HT-29 (cell line): ENCODE measurements at places on chromosomes 2 and 18. TPM values are rescaled to one million over a fixed set of nuclear protein-coding genes. Genes with fewer than 3 reads are reported as not detected.

GRCh38 chr18:1914489-1914888, 656.8 kb downstream of the METTL4 start:
- peak; percentile 58 for DNase-seq

The PSMA8 gene
- not detected in 2 replicates for total RNA-seq

The REG3G gene
- not detected in 2 replicates for total RNA-seq

The KATNAL2 gene
- total RNA-seq: 0.23 TPM in 1 of 2 replicates, not detected in the other

DNA sequence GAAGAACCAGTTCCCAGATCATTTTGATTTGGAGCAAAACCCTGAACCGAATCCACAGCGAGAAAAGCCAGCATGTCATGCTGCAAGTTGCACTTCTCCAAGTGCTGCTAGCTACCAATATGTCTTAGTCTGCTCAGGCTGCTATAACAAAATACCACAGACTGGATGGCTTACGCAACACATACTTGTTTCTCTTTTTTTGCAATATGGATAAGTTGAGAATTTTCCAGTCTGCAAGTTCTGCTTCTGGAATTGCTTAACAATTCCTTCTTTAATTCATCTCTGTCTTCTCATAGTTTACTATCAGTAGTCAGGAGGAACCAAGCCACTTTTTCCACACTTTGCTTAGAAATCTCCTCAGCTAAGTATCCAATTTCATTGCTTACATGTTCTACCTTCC, 105.9 kb upstream of the RBBP8 start:
- no peak for DNase-seq

The MYL1 gene
- total RNA-seq: not detected in 2 replicates
